ENCODE measurements at places on chromosomes 4 and X. TPM values are rescaled to one million over a fixed set of nuclear protein-coding genes. Genes with fewer than 3 reads are reported as not detected.

Gene RFC1
- 48.9 TPM for total RNA-seq

Gene NPY1R
- total RNA-seq, result 0.14 TPM

Gene IL21
- total RNA-seq, result not detected

Gene SYTL5
- total RNA-seq, result not detected

Gene NPY2R
- total RNA-seq, result not detected

Gene HEPH
- 3.0 TPM for total RNA-seq
